Memory B cell (primary cell): ENCODE measurements at places on chromosomes 6 and 20.
A peak's percentile ranks its signal among the peaks of the same experiment; 100 is the strongest.

DNA sequence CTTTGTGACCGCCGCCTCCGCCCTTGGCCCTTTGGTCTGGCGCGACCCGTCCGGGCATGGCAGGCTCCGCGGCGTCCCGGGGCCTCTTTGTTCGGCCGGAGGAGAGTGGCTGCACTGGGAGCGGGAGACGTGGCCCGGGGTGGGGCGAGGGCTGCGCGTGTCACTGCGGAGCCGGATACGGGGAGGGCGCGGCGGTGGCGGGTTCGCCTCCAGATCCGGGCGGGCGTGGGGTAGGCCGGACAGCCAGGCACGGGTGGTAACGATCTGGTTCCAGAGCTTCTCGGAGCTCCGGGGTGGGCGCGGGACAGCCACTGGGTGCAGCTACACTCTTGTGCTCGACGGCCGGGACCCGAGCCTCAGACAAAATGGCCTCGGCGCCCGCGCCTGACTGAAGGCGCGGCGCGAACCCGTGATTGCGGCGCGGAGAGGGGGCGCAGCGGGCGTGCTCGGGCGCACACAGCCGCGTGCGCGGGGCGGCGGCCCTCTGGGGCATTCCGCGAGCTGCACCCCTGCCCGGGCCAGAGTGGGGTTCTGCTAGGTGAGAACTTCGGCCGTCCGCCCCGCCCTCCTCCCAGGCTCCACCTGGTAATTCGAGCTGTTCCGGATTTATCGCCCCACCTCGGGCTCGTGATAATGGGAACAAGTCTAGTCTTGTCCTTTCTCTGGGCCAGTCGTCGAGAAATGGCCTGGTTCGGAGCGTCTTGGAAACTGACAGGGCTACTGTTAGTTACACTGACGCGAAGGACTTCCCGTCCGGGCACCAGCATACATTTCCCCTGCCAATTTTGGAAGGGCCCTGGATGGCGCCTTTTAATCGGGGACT, 1.0 kb downstream of the LOC128125822 start:
- peaks cover 12% of the 10 kb centered on the region for H3K4me1 ChIP-seq
- H3K27ac ChIP-seq = peak overlapping the region; percentile 96
- DNase-seq = peak; percentile 77
- H3K36me3 ChIP-seq = peaks cover 2% of the 10 kb centered on the region
- no peaks in the 10 kb centered on the region for H3K27me3 ChIP-seq
- peak overlapping the region; percentile 89 for H3K4me3 ChIP-seq

DNA sequence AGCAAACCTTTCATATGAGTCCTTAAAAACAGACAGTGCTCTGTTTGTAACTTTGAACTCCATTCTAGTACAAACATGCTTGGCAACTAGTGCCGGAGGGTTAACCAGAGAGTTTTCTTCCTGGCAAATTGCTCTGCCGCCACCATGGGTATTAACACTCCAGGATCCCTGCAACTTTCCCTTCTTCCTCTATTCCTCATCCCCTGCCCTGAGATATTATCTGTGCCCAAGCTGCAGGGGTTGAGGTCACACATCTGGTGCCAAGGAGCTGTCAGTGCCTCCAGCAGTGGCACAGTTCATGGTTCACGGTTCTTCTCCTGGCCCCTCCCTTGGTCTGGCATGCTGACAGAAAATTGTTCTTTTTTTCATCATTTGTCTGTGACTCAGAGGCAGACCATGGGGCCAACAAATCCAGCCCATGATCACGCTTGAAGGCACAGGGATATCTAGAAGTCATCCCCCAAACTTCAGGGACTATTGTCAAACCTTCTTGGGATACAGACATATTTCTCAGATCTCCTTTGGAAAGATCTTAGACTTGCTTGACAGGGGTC, 77.5 kb downstream of the ATXN1 start:
- peak overlapping the region; percentile 78 for H3K27ac ChIP-seq
- H3K4me1 ChIP-seq = peaks cover 32% of the 10 kb centered on the region
- H3K4me3 ChIP-seq = no peak overlapping the region
- H3K27me3 ChIP-seq = peaks cover 5% of the 10 kb centered on the region
- peaks cover 15% of the 10 kb centered on the region for H3K36me3 ChIP-seq

DNA sequence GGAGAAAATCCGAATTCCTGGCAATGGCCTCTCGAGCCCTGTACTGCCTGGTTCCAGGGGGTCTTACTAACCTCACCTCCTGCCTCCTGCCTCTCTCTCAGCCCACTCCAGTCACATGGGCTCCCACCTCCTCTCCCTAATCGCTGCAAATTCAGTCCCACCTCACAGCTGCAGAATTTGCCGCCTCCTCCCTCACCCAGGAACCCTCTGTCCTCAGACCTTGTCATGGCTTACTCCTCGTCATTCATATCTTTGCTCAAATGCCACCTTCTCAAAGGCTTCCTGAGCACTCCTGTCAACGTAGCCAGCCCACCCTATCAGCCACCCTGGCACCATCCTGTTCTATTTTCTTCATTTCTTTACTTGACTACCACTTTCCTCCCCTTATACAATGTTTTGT, 89.0 kb downstream of the SLC2A10 start:
- no peaks in the 10 kb centered on the region for H3K36me3 ChIP-seq
- H3K4me3 ChIP-seq = no peak overlapping the region
- no peaks in the 10 kb centered on the region for H3K4me1 ChIP-seq
- no peak overlapping the region for H3K27ac ChIP-seq
- DNase-seq = no peak

GRCh38 chr6:107064579-107065065, 36.6 kb downstream of the MTRES1 start:
- peaks cover 5% of the 10 kb centered on the region for H3K36me3 ChIP-seq
- H3K27ac ChIP-seq = no peak overlapping the region
- H3K27me3 ChIP-seq = no peaks in the 10 kb centered on the region
- DNase-seq = no peak
- no peak overlapping the region for H3K4me3 ChIP-seq

DNA sequence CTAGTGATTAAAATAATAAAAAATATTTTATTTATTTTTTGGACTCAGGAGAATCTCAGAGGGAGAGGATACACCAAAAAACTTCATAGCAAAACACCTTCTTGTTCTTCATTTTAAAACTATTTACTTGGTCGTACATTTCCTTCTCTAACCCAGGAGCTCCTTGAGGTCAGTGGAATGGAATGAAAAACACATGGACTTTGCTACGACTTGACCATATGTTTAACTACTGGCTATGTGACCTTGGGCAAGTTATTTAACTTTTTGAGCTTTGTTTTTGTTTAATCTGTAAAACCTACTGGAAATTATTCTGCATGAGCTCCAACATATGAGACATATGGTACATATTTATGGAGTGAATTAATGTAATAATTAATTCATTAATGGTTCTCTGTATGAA, 1005.5 kb upstream of the CITED2 start:
- no peaks in the 10 kb centered on the region for H3K27me3 ChIP-seq
- H3K36me3 ChIP-seq = no peaks in the 10 kb centered on the region
- no peak for DNase-seq
- no peak overlapping the region for H3K4me3 ChIP-seq
- no peak overlapping the region for H3K27ac ChIP-seq
- no peaks in the 10 kb centered on the region for H3K4me1 ChIP-seq

DNA sequence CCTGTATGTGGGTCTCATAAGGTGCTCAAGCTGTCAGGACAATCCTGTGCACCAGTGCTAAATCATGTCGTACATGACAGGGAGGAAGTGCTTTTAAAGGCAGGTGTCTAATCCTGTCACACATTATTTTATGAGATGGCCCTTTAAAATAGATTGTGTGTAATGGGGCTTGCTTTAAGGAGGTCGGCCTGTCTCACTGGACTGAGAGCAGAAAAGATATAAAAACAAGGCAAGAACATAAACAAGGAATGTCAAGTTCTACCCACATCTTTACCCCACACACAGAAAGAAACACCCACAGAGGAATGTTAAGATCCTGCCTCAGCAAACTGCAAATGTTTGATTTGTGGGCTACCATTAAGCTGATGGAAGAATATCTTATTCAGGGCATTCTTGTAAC, 279.0 kb downstream of the FOXA2 start:
- no peak overlapping the region for H3K27ac ChIP-seq
- no peaks in the 10 kb centered on the region for H3K27me3 ChIP-seq
- H3K36me3 ChIP-seq = no peaks in the 10 kb centered on the region

DNA sequence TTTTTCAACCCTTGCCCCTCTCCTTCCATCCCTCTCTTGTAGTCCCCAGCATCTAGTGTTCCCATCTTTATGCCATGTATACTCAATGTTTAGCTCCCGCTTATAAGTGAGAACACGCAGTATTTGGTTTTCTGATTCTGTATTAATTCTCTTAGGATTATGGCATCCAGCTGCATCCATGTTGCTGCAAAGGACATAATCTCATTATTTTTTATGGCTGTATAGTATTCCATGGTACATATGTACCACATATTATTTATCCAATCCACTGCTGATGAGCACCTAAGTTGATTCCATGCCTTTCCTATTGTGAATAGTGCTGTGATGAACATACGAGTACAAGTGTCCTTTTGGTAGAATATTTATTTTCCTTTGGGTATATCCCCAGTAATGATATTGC, 66.8 kb downstream of the UNC5CL start:
- no peak overlapping the region for H3K4me3 ChIP-seq
- H3K27me3 ChIP-seq = peaks cover 22% of the 10 kb centered on the region
- no peaks in the 10 kb centered on the region for H3K4me1 ChIP-seq
- H3K27ac ChIP-seq = no peak overlapping the region

GRCh38 chr6:126152372-126152745, 166.0 kb downstream of the TRMT11 start:
- no peaks in the 10 kb centered on the region for H3K27me3 ChIP-seq
- H3K4me3 ChIP-seq = no peak overlapping the region
- no peaks in the 10 kb centered on the region for H3K36me3 ChIP-seq
- no peak for DNase-seq
- no peak overlapping the region for H3K27ac ChIP-seq

DNA sequence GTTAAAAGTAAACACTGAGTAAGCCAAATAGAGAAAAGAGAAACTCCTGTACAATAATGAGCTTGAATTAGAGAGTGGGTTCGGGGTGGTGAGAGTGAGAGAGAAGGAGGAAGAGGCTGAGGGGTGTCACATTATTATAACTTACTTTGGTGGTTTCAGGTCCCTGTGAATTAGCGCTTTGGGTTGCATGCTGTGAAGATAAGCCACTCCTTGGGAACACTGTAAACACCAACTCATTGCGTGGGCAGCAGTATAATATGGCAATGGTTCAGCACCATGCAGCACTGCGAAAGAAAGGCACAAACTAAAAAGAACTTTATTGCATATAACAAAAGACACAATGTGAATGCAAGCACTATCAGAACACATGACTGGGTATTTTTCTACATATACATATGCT, 26.9 kb downstream of the MAP3K7 start:
- no peak for DNase-seq
- H3K27me3 ChIP-seq = no peaks in the 10 kb centered on the region
- H3K27ac ChIP-seq = peak overlapping the region; percentile 7
- H3K36me3 ChIP-seq = peaks cover 38% of the 10 kb centered on the region

DNA sequence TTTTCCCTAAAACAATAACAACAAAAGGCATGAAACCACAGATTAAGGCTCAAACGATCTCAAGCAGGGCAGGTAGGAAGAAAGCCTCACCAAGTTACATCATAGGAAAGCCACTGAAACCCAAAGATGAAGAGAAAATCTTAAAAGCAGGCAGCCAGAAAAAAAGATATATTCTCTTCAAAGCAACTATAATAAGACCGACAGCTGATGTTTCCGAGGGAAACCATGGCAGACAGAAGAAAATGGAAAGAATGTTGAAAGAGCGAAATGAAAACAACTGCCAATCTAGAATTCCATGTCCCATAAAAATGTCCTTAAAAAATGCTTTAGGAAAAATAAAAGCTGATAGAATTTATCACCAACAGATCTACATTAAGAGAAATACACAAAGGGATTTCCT, 161.5 kb upstream of the THBS2 start:
- no peaks in the 10 kb centered on the region for H3K4me1 ChIP-seq
- no peak for DNase-seq
- H3K4me3 ChIP-seq = no peak overlapping the region
- H3K27ac ChIP-seq = no peak overlapping the region
- H3K36me3 ChIP-seq = no peaks in the 10 kb centered on the region

DNA sequence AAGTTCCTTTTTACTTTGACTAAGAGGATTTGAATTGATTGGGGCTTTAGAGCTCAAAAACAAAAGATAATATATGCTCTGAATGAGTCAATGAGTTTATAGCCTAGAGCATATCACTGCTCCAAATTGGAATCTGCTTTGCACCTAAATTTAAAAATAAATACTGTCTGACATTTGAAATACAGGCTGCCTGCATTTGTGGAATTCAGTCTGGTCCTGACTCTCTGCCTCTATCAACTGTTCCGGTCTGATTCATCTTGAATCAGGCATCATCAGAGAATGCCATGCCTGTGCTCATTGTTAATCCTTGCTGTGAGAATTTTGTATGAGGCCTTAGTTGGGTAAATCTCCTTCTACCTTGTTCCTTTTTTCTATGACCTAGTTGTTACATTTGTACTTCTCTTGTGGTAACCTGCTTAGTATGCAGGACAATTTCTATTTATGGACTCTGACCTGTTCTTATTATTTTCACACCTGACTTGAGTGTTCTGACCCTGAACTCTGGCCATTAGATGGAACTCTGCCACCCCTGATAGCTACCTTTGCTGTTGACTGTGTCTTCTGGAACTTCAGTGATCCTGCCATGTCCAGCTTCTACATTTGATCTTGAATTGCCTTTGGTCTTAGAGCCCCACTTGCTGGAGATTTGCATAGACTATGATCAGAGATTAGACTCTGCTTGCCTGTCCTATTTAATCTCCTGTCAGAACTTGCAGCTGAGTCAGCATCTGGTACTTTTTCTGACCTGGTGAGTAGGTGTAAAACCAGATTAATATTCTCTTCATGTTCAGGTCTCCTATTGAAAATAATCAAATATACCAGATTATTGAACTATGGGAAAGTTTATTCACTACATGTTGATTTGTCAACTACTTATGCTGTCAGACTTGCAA, 442.7 kb upstream of the HS3ST5 start:
- H3K27ac ChIP-seq = no peak overlapping the region
- no peaks in the 10 kb centered on the region for H3K36me3 ChIP-seq
- DNase-seq = no peak
- no peak overlapping the region for H3K4me3 ChIP-seq

DNA sequence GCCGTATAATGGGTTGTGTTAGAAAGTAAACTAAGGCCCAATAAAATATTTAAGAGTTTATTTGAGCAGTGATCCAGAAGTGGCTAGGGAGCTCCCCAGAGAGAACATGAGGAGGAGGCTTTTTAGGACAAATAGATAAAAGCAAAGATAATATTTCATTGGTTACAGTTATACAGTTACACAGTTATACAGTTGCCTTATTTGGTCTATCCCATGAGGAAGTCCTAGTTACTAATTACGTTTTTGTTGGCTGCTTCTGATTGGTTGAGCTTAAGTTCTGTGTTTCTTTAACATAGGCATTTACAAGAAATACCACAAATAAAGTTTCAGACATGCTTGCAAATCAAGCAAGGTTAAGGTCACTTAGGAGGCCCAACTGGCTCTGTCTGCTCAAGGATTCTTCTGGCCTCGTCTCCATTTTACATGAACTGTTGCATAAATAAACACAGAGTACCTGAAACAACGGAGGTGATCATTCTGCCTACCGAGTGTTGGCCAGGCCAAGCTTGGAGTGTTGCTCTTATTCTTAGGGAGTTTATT, 7.0 kb downstream of the UBD start:
- peak; percentile 60 for DNase-seq
- no peak overlapping the region for H3K27ac ChIP-seq
- H3K27me3 ChIP-seq = peaks cover 32% of the 10 kb centered on the region
- H3K4me3 ChIP-seq = peak overlapping the region; percentile 90
- no peaks in the 10 kb centered on the region for H3K36me3 ChIP-seq

- DNase-seq = no peak
- H3K4me3 ChIP-seq = peak overlapping the region; percentile 99
- peak overlapping the region; percentile 77 for H3K27ac ChIP-seq
- H3K27me3 ChIP-seq = no peaks in the 10 kb centered on the region
- H3K4me1 ChIP-seq = peaks cover 47% of the 10 kb centered on the region
Observed at GRCh38 chr6:37006793-37007339, 1.4 kb downstream of the FGD2 start.
